ENCODE measurements at places on chromosomes 2 and 18.

GRCh38 chr2:235194351-235194750 is 242.5 kb downstream of the SH3BP4 start:
- no peak for DNase-seq

DNA sequence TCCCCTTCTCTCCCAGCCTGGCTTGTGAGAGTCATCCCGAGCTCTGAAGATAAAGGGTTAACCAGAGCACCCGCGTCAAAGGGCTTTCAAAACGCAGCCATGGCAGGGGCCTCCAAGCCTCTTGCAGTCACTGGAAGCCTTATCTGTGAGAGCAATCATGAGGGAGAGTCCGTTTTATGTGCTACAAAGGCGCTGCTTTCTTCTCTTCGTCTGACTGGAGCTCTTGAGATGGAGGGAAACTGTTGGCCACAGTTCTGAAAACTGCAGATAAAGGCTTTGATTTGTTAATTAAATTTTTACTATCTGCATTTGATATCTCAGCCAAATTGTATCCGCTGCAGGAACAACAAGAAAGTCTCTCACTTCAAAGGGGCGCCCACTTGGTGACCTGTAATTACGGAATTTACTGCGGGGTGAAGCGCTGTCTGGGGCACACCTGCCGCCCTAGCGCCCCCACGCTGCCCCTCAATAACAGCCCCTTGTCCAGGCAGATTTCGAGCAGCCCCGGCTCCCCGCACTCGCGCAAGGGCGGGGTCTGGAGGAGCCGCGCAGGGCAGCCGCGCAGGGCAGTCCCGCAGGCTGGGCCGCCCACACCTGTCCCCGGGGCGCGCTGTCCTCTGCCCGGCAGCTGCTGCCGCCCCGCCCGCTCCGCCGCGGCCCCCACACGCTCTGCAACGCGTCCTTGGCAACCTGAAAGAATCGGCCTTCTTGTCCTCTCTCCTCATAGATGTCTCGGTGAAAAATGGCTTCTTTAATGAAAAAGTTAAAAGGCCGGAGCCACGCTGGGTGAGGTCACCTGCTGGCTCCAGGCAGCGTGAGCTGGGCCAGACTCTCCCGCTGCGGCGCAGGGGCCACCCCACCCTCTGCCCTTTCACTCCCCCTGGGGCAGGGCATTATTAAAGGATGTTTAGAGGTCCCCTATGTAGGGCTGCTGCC is 217.9 kb downstream of the VAPA start:
- DNase-seq: no peak

GRCh38 chr2:215613888-215614287 is 178.0 kb upstream of the FN1 start:
- DNase-seq: no peak

- no peak for DNase-seq
Observed at GRCh38 chr2:152243761-152244640, 68.4 kb upstream of the STAM2 start.

- DNase-seq: no peak
Observed at GRCh38 chr2:21633466-21633865, 509.7 kb downstream of the TDRD15 start.

DNA sequence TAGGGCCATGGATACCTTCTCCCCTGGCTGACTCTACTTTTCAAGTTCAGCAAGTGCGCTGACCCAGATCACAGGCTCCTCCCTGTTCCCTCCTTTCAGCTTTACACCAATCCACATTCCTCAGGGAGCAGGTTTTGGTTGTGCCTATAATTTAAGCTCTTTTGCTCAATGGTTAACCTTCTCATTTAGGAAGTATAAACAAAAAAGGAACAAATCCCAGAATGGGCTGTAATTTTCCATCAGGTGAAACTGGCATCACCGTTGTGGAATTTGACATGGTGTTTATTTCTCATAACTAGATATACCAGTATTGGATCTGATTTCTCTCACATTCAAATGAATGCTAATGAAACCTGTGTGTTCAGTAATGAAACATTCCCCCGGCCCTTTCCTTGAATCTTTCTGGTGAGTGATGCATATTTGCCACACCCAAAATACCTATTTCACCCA is 13.6 kb downstream of the STRN start:
- DNase-seq: no peak

- no peak for DNase-seq
Observed at GRCh38 chr2:123015186-123015585, 1009.9 kb upstream of the CNTNAP5 start.

GRCh38 chr2:175786471-175787124 is 215.5 kb downstream of the LNPK start:
- no peak for DNase-seq

- no peak for DNase-seq
Observed at GRCh38 chr2:239151201-239152131, 249.4 kb downstream of the HDAC4 start.

DNA sequence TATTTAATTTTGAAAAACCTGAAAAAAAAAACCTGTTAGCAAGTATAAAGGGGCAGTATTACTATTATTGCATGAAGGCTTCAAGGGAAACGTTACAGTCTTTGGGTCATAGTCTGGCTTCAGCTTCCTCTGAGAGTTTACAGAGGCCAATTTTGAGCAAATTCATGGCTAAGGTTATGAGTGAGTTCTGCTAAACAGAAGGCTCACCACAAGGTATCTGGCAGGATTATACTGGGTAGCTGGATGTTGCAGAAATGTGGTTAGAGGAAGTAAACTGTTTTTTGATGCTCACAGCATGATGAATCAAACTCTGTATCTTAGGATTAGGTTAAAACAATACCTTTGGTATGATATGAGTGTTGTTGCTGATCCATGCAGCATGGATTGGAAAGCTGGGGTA is 9.3 kb downstream of the MRPL19 start:
- no peak for DNase-seq

DNA sequence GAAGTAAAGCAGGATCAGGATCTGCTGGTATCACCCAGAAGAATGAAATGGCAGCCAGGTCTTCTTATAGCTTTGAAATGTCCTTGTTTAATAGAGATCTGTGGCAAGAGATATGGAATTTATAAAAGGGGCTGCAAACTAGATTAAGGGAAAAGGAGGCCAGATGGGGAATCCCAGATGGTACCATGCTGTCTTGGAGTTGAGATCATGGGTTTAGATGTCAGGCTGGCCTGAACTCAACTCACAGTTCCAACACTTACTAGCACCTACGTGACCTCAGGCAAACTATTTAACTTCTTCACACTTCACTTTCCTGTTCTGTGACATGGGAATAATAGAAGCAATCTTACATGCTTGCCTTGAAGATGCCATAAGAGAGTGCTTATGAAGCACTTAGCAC is 188.2 kb downstream of the ALK start:
- DNase-seq: no peak
